CD4-positive, alpha-beta T cell treated with Interleukin-1 beta for 1 hour (primary cell): ENCODE measurements at places on chromosomes 2 and 18.

DNA sequence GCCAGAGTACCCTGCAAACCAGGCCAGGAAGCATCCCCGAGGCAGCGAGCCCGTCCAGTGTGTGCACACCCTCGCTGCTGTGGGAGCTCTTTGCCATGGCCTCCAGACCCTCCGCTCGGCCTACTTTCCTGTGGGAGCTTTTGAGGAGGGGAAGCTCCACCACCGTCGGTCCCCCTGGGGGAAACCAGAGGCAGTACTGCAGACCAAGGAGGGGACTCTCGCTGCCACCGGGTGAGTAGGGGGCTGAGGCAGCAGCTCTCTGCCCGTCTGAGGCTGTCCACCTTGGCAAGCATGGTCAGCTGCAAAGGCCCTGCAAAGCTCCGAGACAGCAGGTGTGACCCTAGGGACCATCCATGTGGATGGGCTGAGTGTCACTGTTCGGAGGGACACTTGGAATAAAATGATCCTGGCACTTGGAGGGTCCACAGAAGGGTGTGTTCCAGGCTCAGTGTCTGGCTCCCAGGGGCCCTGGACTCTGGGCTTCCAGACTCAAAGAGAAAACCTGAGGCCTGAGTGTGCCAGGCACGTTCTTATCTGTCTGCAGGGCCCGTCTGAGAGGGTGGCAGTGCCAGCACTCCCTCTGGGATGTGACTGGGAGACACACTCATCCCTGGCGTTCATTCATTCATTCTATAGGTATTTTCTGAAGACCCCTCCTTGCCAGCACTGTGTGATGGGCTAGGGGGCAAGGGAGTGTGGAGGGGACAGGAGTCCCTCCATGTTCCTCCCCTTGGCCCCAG is 282.8 kb upstream of the HS6ST1 start:
- no peak for DNase-seq

DNA sequence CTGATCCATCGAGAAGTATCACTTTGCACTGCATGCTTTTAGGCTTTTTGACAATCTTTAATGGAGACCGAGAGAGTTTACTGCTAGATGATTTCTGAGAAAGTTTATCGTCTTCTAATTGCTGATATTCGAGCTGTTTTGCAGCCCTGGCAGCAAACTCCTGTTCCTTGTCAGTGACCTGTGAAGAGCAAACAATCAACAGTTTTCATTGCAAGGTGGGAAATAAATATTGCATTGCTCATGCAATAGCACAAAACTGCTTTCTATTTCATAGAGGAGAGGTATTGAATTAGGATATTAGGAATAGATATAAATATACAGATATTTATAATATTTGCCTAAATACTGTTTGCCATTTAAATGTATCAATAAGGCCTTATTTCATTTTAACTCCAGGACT is 65.5 kb downstream of the EPB41L3 start:
- DNase-seq = no peak

- DNase-seq = no peak
Observed at GRCh38 chr2:128275498-128276045, 43.1 kb downstream of the HS6ST1 start.

- DNase-seq = no peak
Observed at GRCh38 chr18:45270289-45270771, 344.9 kb upstream of the SLC14A2 start.

GRCh38 chr18:79643054-79643984 is 36.3 kb upstream of the CTDP1 start:
- DNase-seq = peak; percentile 59

DNA sequence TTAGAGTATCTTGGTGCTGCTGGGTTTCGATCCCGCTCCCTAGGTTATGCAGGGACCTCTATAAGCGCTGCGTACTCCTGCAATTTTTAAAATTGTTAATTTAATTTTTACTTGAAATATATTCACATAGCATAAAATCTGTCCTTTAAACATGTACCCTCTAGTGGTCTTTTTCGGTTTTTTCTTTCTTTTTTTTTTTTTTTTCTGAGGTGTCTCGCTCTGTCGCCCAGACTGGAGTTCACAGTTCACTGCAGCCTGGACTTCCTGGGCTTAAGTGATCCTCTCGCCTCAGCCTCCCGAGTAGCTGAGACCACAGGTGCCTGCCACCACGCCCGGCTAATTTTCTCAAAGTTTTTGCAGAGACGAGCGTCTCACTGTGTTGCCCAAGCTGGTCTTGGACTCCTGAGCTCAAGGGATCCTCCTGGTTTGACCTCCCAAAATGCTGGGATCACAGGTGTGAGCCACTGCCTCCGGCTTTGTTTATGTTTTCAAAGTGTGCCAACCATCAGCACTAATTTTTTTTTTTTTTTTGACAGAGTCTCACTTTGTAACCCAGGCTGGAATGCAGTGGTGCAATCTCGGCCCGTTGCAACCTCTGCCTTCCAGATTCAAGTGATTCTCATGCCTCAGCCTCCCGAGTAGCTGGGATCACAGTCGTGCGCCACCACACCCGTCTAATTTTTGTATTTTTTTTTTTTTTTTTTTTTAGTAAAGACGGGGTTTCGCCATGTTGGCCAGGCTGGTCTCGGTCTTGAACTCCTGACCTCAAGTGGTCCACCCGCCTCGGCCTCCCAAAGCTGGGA is 585 bp upstream of the MOB1A start:
- DNase-seq = no peak

- DNase-seq = peak; percentile 64
Observed at GRCh38 chr2:96260387-96261260, 5.2 kb downstream of the TMEM127 start.

GRCh38 chr2:166972418-166972817 is 84.1 kb downstream of the XIRP2 start:
- DNase-seq = no peak

DNA sequence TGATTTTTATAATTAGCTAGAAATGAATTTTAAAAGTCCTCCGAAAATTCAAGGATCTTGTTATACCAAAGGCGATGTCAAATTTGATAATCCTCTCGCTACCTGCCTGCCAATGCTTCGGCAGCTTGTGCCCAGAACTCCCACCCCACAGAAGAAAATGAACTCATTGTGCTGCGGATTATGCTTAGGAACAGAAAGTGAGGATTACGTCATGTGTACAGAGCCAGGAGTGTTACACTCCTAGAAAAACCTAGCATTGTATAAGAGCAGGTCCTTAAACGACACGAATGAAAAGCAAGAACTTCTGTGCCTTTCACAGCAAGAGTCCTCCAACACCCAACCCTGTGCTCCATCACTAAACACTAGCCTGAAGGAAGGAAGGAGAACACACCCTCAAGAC is 168.3 kb downstream of the RNF152 start:
- DNase-seq = no peak

GRCh38 chr2:31337860-31338259 is 76.7 kb downstream of the XDH start:
- DNase-seq = no peak

DNA sequence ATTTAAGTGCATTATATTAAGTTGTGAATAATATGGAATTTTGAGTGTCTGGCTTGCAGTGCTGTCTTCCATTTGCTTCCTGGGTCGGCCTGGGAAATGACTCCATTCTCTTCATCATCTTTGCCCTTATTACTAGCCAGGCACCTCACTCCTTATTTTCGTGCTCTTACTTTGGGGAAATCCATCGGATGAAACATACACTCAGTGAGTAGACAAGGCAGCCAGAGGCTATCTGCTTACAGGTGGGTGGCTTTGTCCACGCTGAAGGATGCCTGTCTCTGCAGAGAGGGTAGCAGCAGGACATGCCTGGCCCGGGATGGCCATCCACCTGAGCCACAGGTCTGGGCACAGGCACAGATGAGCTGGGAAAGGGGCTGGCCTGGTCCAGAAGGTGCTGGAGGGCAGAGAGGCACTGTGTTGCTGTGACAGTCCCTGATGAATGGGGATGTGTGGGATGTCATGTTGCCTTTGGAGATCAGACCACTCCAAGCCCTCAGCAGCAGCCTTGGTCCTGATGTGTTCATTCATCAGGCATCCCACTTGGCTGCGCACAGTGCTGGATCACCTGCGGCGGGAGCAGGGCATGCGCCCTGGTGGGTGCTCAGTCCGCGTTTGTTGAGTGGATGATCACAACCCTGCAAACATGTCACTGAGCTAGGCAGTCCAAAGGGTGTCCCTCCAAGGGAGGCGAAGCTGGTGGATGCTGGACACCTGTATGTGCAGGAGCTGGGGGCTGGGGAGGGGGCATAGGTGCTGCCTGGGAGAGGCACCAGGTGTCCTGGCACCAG is 236.0 kb downstream of the LDLRAD4 start:
- no peak for DNase-seq

DNA sequence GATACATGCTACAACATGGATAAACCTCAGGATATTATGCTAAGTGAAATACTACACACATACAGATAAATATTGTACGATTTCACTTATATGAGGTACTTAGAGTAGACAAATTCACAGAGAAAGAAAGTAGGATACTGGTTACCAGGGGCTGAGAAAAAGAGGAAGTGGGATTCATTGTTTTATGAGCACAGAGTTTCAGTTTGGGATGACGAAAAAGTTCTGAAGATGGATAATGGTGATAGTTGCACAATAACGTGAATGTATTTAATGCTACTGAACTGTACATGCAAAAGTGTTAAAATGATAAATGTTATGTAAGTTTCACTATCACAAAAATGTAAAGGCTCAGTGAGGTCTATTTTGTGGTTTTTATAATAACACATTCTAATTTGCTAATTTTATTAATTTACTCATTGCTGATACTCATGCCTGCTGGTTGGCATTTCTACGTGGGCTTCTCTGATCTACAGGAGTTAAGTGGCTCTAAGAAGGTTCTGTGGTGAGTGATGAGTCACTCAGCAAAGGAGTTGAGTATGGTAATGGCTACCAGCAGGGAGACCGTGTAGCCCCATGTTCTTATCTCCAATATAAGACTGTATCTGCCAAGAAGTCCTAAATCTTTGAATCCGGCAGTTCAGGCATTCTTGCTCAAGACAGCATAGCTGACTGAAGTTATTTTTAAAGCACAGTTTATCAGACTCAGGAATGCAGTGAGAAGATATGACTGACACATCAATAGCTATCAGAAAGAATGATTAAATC is 41.1 kb downstream of the UPP2 start:
- DNase-seq = no peak

- DNase-seq = no peak
Observed at GRCh38 chr2:241010531-241011295, 12.3 kb downstream of the SNED1 start.

DNA sequence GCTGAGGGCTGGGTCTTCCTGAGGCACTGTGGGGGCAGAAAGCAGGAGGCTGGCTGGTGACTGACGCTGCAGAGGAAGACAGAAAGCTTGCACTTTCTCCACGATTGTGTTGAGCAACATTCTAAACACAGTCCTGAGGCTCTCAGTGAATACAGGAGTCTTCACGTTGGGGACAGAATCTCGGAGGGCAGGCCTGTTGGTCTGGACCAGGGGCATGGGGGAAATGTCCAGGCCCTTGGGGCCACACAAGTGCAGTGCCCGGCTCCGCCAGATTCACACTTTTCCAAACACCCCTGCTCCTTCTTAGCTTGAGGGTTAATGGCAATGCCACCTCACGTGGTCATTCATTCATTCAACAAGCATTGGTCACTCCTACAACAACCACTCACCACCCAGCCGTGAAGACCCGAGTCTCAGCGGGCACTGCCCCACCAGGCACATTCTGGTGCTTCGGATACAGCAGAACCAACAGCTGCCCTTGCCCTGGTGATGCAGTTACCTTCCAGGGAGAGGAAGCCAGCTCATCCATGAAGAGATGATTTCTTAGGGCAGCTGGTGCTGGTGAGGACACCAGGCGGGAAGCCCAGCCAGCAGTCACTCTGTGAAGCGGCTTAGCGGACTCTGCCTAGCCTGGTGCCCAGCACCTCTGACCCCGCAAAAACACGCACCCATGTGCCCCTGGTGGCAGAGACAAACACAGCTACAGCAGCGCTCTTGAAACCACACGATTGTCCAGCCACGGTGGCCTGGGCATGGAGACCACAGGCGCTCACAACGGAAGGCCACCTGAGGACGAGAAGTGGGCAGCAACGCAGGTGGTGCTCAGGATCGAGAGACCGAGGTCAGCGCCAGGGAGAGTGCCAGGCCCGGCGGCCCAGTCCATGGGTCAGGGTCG is 10.9 kb upstream of the GPC1 start:
- DNase-seq = no peak
